ENCODE measurements at places on chromosomes 5 and 9.

DNA sequence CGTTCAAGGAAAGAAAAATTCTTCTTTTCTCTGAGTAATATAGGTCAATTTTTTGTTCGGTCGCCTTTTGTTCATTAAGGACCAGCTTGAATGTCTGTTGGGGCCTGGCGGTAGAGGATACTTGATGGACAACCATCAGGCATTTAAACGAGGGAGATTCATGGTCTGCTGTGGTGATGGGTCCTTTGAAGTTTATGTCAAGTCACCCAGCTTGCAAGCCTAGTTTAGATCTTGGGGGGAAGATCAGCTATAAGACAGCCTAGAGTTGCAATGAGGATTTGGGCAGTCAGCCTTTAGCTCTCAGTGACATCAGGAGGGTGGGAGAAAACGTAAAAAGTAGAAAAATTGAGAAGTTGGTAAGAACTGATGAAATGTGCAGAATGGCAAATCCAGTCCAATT is 80.2 kb upstream of the SPRY4 start:
- no peak for DNase-seq

- DNase-seq = peak; percentile 33
Observed at GRCh38 chr9:27766073-27766835, 193.0 kb upstream of the C9orf72 start.

DNA sequence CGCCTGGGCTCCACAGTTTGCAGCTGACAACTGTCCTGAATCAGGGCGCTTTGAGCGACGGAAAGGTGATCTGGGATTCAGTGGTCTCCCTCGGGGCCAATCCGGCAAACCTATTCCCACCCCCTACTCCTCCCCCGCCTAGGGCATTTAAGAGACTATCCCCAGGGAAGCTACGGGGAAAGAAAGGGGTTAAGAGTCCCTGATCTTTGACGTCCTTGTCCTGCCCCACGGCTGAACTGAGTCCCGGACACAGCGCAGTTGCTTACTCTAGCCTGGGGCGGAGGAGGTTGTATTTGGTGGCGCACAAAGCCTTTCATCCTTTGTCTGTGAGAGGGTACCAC is 3.4 kb downstream of the RORB start:
- no peak for DNase-seq

DNA sequence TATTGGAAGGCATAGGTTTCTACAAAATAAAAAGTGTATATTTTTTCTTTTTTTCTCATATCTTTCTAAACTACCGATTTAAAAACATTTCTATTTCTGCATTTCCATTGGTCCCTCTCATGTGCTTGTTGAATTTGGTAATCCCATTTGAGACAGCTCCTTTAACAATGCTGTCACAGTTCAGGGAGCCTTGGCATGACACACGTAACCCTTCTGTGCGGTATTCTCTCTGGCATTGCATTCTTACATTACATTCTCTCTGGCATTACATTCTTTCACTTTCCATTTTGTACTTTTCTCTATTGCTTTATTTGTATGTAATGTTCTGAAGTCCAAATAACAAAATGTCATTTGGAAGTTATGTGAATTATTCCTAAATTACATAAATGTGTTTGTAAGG is 150.7 kb upstream of the RASGRF2 start:
- DNase-seq = no peak

DNA sequence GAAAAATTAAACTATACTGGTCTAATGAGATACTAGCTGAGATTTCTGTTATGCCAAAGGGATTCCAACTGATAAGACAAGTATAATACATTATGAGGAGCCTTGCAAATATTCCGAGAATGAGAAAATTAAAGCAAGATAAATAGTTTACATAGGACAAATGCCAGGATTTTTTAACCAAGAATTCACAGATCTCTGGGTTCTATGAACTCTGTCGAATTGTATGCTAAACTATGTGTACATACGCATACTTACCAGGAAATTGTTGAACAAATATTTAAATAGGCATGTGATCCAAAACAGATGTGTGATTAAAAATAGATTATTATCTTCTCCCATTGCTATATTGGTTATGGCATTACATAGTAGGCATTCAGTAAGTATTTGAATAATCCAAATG is 616.6 kb downstream of the GABRG2 start:
- DNase-seq = no peak

- peak; percentile 72 for DNase-seq
Observed at GRCh38 chr5:142816531-142817430, 46.6 kb downstream of the ARHGAP26 start.

DNA sequence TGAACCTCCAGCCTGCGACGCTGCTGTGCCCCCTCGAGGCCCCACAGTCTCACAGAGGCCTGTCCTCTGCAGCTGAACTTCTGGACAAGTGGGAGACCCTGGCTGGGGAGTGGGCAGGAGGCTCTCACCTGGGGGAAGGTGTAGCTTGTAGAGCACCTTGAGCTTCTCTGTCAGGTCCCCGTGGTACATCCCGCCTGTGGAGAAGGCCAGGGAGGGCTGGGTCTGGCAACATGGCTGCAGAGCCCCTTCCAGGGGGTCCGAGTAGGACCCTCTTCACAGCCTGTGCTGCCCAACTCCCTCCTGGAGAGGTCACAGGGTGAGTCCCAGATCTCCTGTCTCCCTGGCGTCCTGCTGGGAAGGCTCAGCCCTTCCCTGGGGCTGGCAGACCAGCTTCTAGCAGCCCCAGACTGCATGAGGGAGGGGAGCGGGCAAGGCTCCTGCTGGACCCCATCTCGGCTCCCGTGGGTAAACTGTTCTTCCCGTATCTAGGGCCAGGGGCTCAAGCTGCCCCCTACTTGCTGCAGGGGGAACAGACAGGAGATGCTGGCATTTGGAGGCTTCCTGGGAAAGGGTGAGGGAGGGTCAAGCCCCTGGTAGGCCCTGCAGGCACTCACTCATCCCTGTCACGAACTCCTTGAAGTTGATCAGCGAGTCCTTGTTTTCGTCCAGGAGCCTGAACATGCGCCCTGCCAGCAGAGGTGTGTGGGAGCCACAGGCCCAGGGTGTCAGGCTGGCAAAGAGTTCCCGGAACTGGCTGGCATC is 11.2 kb upstream of the MRNIP start:
- DNase-seq = no peak

- no peak for DNase-seq
Observed at GRCh38 chr9:87040410-87041009, 93.2 kb upstream of the GAS1 start.

GRCh38 chr9:135976944-135977343 is 15.8 kb upstream of the UBAC1 start:
- DNase-seq = no peak

DNA sequence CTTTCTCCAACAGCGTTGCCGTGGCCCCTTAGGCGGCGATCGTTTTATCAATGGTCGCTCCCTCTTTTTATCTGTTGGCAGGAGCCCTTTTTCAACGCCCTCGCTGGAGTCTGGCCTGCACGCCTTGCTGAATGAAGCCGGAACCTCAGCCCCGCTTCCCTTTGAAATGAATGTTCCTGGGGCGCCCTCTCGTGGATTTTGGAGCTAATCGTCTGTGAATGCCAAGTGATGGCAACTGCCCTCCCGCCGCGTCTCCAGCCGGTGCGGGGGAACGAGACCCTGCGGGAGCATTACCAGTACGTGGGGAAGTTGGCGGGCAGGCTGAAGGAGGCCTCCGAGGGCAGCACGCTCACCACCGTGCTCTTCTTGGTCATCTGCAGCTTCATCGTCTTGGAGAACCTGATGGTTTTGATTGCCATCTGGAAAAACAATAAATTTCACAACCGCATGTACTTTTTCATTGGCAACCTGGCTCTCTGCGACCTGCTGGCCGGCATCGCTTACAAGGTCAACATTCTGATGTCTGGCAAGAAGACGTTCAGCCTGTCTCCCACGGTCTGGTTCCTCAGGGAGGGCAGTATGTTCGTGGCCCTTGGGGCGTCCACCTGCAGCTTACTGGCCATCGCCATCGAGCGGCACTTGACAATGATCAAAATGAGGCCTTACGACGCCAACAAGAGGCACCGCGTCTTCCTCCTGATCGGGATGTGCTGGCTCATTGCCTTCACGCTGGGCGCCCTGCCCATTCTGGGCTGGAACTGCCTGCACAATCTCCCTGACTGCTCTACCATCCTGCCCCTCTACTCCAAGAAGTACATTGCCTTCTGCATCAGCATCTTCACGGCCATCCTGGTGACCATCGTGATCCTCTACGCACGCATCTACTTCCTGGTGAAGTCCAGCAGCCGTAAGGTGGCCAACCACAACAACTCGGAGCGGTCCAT is 10.0 kb downstream of the S1PR3 start:
- DNase-seq = peak; percentile 62

DNA sequence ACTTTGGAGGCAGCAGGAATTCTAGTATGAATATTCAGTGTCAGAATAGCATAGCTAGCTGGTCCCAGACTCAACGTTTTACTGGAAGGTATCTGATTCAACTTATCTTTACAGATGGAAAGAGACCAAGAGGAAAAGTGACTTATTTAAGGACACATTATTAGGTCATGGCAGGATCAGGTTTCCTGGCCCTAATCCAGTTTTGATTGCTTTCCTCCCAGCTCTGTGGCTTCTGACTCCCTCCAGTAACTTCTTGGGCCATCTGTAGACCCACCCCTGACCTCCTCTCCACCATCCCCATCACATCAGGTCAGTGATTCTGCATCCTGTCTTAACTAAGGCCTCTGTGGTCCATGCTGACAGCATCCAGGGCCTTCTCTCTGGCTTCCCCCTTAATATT is 38.4 kb downstream of the SH3TC2 start:
- DNase-seq = no peak

- DNase-seq = no peak
Observed at GRCh38 chr5:875931-876330, 16.7 kb downstream of the BRD9 start.

DNA sequence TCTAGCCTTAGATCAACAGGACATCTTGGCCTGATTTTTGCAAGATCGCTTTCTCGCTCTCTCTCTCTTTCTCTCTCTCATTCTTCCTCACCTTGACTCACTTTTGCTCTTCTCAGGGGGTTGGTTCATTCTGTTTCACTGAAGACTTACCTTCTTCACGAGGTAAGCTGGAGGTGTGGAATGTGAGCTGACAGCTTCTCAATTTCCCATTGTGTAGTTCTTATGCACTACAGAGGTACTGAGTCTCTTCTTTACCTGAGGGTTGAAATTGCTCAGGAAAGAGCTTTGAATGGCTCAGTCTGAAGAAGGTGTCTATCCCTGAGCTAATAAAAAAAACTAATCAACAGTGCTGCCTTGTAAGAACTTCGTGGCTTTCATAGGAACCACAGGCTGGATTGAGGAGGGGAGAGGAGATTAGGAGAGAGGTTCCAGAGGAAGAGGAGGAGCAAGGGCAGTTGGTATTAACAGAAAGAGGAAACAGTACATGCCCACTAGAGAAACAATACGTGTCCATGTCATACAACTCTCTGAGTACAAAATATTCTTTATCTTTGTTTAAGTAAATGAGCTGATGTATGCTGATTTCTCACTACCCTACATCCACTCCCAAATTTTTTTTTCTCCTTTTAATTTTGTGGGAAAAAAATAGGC is 192.2 kb downstream of the TMEM167A start:
- no peak for DNase-seq

DNA sequence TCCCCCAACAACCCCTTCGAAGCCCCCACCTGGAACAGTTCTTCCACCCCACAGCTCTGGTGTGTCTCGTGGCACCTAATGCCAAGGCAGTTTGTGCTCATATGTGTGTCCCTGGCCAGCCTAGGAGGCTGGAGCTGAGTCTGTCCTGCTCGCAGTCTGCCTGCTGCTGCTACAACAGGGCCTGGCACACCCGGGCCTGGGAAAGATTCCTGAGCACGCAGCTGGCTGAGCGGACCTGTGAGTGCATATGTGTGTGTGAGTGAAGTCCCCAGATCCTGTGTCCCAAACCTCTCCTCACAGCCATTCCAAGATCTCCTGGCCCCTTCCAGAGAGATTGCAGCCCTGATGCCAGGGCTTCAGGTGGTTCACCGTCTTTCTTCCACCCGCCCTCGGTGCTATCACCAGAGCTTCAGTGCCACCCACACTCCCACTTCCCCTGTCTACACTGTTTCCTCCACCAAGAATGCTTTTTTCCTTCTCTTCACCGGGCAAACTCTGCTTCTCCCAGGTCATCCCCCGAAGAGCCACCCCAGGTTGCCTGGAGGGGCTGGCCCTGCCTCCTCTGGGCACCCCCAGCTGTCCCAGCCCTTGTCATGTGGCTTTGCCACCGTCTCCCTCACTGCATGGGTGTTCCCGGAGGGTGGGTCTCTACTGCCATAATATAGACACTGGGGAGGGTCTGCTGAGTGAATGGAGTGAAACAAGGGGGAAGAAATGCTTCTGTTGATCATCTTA is 28.4 kb downstream of the LMX1B start:
- no peak for DNase-seq

DNA sequence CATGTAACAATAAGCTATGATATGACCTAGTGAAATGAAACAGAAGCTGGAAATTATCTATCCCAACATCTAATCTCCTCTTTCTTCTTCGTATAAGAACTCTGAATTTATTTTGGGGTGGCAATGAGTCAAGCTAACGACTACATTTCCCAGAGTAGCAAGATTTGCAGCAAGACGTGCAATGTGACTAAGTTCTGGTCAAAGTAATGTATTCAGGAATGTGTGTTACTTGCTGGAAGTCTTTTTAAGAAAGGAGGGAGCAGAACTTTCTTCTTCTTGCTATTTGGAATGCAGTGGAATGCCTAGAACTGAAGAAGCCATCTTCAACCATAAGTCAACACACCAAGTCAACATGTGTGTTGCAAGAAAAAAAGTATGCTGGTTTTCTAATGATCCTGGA is 406.6 kb upstream of the MEF2C start:
- peak; percentile 89 for DNase-seq

GRCh38 chr5:167533814-167534795 is 757.3 kb upstream of the WWC1 start:
- DNase-seq = no peak

DNA sequence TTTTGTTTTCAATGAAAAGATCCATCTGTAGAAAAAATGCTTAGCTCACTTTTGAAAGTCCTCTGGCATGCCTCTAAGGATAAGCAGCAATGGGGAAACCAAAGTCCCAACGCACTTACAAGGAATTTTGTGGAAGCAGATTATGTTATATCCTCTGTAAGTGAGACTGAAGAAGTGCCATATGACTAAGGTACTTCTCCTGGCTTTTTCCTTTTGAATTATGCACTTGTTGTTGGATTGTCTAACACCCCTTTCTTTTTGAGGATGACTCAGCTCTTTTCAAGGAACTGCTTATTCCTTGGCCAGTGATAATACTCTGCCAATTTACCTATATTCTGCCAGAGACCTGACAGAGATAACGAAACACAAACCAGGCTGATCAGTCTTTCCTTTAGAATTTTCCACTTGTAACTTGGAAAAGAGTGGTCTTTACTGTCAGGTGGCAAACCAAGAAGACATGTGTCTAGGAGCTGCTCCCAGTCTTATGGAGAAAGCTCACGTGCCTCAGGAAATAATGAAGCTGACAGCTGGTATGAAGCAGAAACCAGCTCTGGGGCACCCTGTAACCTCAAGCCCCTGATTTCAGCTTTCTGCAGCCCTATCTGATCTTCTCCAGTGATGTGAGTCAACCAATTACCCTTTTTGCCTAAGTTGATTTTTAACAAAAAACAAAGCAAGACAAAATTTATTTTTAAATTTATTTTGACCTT is 290.8 kb upstream of the FBXL7 start:
- no peak for DNase-seq

DNA sequence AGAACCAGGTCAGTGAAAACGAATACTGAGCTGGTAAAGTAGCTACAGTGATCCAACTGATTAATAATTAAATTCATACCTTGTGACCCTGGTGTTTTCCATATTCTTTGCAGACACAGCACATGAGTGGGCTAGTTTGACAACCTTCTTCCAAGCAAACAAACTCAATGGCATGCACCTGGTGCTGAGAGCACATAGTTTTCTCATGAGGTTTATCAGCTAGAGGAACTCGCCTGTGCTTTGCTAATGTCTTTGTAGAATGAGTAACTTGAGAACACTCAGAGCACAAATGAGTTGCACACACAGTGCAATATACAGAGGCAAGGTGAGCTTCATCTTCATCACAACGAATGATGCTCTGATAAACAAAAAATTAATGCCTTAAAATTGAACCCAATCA is 12.6 kb downstream of the TRIM23 start:
- DNase-seq = peak; percentile 53

All from astrocyte (in vitro differentiated cells and primary cell).